ENCODE measurements at places on chromosomes 2 and 18. TPM values are rescaled to one million over a fixed set of nuclear protein-coding genes. Genes with fewer than 3 reads are reported as not detected.

The PSMA8 gene
- total RNA-seq = not detected

DNA sequence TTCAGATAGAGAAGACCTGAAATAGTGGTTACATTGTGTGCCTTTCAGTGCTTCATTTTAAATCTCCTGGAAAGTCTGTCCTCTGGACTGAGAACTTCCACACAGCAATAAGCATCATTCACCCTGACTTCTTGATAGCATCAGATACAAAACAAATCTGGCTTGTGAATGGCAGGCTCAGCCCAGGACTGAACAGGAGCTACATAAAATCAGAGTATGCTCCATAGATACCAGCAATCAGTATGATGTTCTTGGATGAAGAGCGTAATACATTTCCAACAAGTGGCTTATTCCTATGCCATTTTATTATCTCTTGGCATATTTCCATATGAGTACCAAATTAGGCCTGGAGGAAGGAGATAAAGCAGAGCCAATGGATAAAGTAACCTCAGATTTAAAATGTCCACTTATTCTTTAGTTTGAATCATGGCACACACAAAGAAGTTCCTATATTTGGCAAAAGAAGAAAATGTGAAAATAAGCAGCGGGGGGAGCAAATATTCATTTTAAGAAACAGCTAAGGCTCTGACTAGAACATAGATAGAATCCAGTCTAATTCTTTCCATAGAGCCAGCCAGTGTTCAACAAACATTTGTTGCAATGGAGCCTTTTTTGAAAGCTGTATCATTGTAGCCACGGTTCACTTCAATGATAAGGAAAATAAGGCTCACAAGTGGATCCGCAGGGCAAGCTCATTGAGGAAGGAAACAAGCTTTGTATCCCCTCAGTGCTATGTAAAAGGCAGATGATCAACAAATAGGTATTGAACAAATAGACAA is 230.8 kb upstream of the CHAC2 start:
- DNase-seq = no peak

GRCh38 chr2:170484552-170484951 is 230.6 kb upstream of the SP5 start:
- DNase-seq = no peak

The TUBA3E gene
- total RNA-seq = not detected

The MAP2 gene
- 678 TPM for total RNA-seq

DNA sequence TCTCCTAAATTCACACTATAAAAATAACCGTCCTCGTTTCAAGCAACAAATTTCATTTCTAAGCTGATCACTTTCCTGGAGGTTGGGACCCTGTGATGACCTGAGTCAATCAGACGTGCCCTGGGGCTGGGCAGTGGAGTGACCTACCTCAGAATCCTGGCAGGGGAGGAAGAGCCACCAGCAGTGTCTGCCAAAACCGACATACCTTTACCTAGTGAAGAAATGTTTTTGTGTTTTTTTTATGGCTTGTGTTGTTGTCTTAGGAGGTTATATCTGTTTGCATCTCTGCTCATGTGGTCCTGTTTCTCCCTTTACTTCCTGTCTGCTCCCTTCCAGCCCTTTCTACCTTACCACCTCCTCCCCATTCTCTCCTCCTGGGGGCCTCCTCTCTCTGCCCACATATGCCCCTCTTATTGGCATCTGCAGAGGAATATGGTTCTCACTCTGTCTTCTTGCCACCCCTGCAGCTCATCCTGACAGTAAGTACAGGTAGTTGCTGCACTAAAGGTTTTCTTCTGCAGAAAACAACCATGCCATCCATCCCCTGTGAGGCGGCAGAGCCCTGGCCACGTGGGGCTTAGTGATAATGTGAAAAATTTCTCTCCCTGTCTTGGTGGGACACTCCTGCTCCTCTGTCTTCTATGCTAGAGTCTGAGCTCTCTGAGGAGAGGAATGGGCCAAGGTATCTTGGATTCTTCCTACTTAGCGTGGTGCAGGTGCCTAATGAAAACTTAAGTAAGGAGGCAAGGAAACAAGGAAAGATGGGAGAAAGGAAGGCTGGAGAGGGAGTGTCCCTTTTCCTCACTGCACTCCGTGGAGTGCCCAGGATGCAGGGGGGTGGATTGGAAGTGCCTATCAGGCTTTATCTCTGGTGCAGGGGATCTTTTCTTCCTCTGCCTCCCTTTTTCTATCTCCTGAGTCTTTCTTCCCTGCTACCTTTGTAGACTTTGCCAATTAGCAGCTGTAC is 15.4 kb downstream of the ACOXL start:
- no peak for DNase-seq

- no peak for DNase-seq
Observed at GRCh38 chr18:6579486-6579885, 150.0 kb upstream of the ARHGAP28 start.

- no peak for DNase-seq
Observed at GRCh38 chr18:56470406-56471351, 167.7 kb downstream of the TXNL1 start.

DNA sequence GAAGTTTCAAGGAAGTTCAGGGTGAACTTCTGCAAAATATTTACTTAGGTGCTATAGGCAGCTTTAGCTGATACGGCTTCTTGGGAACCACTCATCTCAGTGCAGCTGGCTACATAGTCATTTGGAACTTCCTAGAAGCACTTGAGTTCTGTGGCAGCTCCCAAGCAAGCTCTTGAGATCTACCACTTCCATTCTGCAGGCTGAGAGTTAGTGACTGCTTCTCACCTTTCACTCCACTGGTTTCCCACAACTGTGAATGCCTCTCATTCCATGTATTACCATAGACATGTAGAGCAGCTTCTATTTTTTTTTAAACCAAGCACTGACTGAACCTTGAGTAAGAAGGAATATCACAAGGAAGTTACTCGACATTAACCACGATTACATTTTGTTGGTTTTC is 994.1 kb upstream of the ACVR2A start:
- no peak for DNase-seq

DNA sequence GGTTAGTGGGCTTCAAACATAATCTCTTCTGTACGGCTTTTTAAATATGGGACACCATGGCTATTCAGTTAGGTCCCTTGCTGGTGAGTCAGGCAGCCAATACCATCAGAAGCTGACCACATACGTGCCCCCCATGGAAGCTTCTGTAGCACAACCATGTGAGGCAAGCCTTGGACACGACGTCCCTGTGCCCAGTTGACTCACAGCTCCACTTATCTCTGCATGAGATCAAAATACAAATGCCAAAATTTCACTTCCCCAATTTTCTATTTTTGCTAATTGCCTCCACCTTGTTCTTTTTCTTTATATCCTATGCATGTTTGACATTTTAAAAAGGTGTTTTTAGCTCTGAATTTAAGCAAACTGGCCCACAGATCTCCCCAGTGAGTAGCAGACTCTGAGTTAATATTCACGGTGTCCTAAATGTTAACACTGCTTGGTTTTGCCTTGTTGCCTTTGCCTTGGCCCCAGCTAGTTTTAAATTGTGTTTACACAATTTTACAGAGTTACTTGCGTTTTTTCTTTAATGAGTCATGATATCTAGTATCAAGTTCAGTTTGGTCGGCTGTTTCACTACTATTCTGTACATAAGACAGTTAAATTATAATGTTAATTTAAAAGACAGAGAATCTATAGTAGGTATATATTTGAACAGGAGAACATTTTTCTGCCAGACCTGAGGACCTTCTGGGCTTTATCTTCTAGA is 77.5 kb downstream of the CDCA7 start:
- DNase-seq = no peak

DNA sequence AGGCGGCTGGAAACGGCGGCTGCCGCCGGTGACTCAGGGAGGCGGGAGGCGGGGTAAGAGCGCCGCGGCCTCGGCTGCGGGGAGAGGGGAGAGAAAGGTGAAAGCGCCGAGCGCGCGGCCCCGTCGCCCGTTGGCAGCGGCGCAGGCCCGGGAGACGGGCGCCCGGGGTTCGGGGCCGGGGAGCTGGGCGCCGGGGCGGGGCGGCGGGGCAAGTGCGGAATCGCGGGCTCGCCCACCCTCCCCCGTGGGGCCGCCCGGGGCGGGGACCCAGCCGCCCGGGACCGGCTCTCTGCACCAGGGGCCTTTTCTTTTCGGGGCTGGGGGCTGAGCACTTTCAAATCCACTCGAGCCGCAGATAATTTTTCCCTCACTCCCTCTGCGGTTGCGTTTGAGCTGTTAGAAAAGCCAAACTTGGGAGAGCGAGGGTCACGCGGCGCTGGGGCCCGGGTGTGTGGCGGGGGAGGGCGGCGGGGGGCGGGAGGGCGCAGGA is 266 bp downstream of the KDM3A start:
- peak; percentile 57 for DNase-seq

GRCh38 chr2:231034291-231034882 is 2.9 kb upstream of the C2orf72 start:
- no peak for DNase-seq

GRCh38 chr2:143617803-143618415 is 488.7 kb downstream of the ARHGAP15 start:
- no peak for DNase-seq

DNA sequence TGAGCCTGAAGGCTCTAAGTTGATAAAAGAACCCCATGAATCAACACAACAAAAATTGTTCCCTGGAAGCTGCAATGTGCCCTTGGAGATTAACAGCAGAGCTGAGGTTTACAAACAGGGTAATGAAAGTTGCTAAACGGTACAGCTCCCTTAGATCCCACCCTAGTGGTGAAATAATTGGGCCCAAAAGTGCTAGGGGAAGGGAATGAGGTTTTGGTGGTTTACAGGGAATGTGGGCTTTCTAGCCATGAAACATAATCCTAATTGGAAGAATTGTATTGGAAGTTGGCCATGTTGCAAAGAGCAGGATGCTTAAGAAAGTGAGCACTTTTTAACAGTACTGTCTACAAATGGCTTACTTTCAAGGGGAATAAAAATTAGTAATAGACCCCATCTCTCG is 180.2 kb upstream of the SMIM21 start:
- DNase-seq = no peak

GRCh38 chr2:143828763-143829537 is 691.0 kb downstream of the ZEB2 start:
- DNase-seq = no peak

GRCh38 chr2:238874330-238875050 is 26.6 kb downstream of the TWIST2 start:
- DNase-seq = no peak

- no peak for DNase-seq
Observed at GRCh38 chr18:72601944-72602343, 57.8 kb upstream of the CBLN2 start.

- no peak for DNase-seq
Observed at GRCh38 chr2:5387406-5387805, 304.8 kb upstream of the SOX11 start.

The CCDC85A gene
- total RNA-seq = 31.0 TPM

DNA sequence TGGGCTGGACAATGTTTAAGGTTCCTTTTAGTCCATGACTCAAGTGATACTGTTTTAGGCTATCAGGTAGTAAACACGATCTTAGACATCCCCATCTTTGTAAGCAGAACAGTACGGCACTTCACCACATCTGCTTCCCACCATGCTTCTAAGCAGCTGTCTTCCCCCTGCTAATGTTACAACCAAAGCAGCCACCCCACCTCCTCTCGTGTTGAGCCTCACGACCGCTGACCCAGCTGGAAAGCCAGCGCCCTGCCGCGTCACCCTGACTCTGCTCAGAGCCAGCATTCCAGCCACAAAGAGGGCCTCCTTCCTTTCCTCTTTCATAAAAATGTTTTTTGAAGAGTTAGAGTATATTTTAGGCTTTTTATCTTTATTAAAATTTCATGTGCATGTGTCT is 9.4 kb downstream of the MTERF4 start:
- no peak for DNase-seq

The RAPGEF4 gene
- 23.6 TPM for total RNA-seq

GRCh38 chr18:7366597-7366996 is 135.7 kb downstream of the LRRC30 start:
- no peak for DNase-seq

GRCh38 chr2:65819963-65820362 is 387.6 kb upstream of the SPRED2 start:
- DNase-seq = no peak

The KIAA2012 gene
- 0.82 TPM for total RNA-seq

The ASB18 gene
- 0.82 TPM for total RNA-seq

The PROKR1 gene
- 0.82 TPM for total RNA-seq

The MAL gene
- not detected for total RNA-seq

The ANKRD30BL gene
- 12.6 TPM for total RNA-seq

- no peak for DNase-seq
Observed at GRCh38 chr18:79742076-79742475, 55.7 kb upstream of the KCNG2 start.

DNA sequence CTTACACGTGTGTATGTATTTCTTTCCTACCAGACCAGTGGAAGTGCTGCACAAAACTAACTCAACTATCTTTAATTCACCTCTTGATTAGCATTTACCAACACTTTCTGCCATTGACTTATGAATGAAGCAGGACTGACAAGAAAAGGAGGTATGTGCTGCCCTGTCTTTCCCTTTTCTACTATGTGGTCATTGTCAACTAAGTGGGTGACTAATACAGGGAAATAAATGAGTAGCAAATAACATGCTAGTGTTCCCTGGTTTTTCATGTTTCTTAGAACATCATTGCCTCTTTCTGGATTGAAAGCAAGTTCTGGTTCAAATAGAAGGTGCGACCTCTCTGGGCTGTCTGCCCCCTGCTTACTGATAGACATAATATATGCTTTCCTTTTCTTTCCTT is 58.0 kb downstream of the LINC00305 start:
- no peak for DNase-seq

The CD8B2 gene
- under 0.01 TPM for total RNA-seq

DNA sequence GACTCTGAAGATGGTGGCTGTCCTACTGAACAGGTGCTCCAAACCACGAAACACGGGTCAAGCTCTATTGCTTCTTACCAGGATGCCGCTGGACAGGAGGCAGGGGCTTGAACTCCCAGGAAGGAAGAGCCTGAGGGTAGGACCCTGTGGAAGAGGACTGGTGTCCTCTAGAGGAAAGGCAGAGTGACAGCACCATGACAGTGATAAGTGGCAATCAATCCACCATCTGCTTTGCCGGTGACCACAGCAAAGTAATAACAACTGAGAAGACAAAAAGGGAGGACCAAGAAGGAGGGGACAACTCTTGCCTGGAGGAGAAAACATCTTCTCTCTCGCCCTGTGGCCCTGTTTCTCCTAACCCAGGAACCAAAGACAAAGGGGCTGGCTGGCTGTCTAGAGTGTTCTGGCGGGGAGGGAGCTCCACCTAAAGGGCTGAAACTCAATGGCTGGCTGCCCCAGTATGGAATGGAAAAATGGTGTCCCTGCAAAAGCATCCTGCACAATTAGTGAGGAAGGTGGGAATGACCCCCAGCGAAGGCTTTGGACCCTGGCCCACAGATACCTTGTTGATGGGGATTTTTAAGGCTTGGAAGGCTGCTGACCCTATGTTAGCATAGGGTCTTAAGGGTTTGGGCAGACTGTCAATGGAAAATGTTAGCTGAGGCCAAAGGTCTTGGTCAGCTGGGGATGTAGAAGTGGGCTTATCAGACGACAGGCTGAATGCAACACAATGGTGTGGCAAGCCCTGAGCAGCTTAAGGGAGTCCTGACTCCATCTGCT is 35.4 kb downstream of the PROC start:
- no peak for DNase-seq
